CD4-positive, alpha-beta T cell (primary cell): ENCODE measurements at places on chromosomes 7 and 10.

DNA sequence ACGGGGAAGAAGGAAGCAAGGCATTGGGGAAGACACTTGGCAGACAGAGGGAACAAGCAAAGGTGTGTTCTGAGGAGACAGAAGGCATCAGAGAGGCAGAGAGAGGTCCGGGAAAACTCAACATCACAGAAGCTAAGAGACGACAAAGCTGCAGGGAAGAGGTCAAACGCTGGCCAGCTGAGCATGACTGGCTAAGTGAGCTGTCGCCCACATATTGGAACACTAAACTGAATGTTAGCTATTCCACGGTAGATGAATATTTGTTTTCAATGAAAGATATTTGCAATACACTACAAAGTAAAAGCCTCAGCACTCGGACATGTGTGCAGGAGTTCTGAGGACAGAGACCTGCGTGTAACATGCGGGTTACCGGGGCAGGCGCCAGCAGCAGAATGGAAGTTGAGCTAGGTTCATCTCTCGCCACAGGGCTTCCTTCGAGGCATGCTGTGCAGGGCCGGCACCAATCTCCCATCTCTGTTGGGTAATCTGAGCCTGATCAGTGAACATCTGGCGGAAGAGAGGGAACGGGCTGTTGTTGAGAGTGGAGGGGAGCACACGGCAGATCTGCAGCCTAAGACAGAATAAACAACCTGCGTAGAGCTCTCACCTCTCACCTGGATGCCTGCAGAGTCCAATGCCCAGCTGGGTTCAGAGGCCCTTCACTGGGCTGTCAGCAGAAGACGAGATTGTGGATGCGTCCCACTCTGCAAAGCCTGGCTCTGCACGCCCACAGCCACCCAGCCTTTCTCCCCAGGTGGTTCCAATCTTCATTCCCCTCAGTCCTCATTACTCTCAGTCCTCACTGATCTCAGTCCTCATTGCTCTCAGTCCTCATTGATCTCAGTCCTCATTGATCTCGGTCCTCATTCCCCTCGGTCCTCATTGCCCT lies 35.9 kb downstream of the INSIG1 start:
- no peak for DNase-seq

DNA sequence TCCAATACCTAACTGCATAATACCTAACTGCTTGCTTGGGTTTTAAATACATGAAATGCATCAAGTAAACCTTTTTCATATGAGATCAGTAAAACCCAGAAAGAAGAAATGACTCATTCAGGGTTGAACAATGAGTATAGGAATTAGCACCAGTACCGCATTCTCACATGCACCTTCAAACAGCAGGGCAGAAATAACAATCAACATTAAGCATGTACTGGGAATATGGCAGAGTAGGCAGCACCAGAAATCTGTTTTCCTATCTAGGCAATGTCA lies 850.3 kb upstream of the SORCS1 start:
- no peak for DNase-seq

GRCh38 chr10:22652988-22653481 lies 61.3 kb downstream of the PIP4K2A start:
- DNase-seq, result no peak

DNA sequence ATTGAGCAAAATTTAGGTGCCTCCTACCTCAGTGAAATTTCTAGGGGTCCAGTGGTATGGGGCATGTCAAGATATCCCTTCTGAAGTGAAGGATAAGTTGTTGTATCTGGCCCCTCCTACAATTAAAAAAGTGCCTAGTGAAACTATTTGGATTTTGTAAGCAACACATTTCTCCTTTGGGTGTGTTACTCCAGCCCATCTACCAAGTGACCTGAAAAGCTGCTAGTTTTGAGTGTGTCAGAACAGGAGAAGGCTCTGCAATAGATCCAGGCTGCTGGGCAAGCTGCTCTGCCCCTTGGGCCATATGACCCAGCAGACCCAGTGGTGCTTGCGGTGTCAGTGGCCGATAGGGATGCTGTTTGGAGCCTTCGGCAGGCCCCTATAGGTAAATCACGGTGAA lies 46.0 kb downstream of the PTPRE start:
- no peak for DNase-seq

GRCh38 chr7:150727381-150727780 lies 9.8 kb upstream of the GIMAP5 start:
- no peak for DNase-seq

DNA sequence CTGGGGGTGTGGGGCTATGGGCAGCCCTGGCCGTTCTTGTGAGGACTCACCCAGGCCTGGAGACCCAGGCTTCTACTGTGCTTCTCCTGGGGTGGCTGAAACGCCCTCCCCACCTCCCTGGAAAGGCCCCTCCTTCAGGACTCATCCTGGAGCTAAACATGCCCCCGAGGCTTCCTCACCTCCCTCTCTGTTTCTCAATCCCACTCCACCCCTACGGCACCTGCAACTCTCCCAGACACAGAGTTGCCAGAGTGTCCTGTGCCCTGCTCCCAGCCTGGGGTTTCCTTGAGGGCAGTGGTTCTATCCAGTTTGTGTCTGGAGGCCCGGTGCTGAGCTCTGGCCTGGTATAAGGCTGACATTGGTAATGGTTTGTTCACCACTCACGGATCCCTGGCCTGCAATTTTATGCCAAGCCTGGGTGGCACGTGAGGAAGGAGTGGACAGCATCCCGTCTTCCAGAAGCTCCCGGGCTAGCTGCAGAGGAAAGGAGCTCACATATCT lies 68.0 kb downstream of the GRID1 start:
- no peak for DNase-seq

- DNase-seq, result no peak
These were observed 70.6 kb downstream of the PFKFB3 start for GRCh38 chr10:6273351-6273750.

DNA sequence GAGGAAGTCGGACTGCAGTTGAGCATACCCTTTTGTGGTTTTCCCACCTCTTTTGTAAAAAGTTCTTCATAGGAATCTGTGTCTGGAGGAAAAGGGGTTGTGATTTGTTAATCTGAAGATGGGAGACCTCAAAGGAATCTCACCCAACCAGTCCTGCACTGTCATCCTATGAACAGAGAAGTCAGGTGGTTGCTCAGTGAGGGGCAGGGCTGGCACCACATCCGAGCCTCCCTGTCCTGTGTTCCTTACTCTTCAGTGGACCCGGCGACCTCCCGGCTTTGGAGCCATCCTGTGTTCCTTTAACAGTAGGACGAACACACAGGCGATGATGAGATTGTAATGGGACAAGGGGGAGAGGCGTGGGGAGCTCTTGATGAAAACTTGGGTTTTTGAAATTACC lies 2.8 kb upstream of the MGMT start:
- no peak for DNase-seq

- no peak for DNase-seq
These were observed 497.3 kb downstream of the SORCS3 start for GRCh38 chr10:105138358-105138757.

- no peak for DNase-seq
These were observed 170.9 kb downstream of the POLR1F start for GRCh38 chr7:19537942-19538401.

DNA sequence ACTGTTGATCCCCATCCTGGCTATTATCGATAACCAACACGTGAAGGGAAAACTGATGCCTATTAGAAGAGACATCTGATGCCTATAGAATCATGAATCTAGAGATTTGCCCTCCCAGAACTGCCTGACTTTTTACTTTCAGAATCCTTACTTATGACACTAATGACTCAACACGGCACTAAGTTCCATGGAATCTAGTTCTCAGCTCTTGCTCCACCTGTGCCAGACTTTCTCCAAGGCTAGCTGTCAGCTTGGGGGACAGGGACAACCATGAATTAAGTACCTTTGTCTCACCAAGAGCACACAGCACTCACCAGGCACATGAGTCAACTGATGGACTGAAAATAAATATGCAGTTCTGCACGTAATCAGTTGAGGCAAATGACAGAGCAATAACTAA lies 184.2 kb downstream of the FRMD4A start:
- no peak for DNase-seq

- no peak for DNase-seq
These were observed 182.0 kb downstream of the RPS24 start for GRCh38 chr10:78215645-78216044.

DNA sequence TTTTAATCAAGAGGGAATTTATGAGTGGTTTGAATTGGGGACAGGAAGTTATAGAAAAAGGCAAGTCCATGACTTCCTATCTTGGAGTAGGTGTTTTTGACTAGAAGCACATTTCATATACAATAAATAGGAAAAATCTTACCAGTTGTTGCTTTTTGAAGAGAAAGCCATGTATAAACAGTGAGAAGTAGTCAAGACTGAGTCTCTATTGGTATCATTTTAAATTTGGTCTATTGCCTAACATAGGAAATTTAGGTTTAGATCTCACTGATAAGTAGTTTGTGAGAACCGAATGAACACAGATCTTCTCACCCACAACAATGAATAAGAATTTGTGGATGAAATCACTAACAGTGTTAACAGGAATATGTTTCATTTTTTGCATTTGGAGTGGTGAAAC lies 387.2 kb downstream of the BBS9 start:
- no peak for DNase-seq

- peak; percentile 5 for DNase-seq
These were observed 88.8 kb downstream of the SEMA3C start for GRCh38 chr7:80830010-80830409.

GRCh38 chr10:34710391-34710751 lies 104.7 kb downstream of the PARD3 start:
- DNase-seq, result no peak
